ENCODE measurements at places on chromosomes 12 and 14.

- DNase-seq = no peak
Measured at GRCh38 chr12:19643635-19644034, 204.3 kb downstream of the AEBP2 start.

- peak; percentile 90 for DNase-seq
Measured at GRCh38 chr12:84912198-84913128, at the start of gene SLC6A15. TSS of gene SLC6A15 (minus strand) at chr12:84912799. CDS start at chr12:84892120, 20,679 bp downstream.

DNA sequence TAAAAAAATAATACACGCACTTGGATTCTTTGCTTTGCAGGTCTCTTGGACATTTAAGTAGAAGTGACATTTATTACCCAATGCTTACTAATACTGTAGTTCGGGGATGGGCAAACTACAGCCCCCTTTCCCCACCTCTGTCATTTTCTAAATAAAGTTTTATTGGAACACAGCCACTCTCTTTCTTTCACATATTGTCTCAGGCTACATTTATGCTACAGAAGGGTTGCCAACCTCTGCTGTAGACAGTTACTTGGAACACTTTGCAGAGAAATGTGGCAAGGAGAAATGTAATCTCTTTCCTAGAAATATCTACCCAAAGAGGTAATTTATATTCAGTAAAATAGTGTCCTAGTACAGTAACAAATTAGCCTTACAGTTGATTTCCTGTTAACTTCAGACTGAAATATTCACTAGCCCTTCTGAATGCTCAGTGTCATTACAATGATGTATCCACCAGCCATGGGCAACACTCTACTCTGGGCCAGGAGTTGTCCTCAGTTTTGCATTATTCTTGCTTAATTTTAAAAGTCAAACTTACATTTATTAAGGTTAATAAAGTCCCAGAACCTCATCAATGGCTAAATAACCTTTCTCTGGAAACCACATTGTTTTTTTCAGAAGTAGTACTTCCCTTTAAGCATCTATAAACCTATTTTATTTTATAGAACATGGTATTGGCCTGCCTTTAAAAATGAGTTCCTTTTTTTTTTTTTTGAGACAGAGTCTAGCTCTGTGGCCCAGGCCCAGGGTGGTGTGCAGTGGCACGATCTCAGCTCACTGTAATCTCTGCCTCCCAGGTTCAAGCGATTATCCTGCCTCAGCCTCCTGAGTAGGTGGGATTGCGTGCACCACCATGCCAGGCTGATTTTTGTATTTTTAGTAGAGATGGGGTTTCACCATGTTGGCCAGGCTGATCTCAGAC is 269.6 kb upstream of the AMIGO2 start:
- DNase-seq = no peak

DNA sequence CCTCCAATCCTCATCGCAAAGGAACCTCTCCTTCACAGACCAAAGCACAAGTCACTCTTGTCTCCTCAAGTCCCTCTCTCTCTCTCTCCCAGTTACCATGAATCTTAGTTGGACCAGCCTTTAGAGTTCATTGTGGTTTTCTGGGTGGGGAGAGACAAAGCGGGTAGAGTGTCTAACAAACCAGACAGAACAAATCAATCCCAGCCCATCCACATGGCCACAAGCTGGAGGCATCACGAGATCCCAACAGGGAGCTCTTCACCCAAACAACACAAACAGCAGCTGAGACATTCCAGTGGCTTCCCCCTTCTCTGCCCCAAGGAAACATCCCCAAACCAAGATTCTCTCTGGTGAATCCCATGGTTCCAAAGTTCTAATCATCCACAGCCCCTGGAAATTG is 22.4 kb downstream of the ACTN1 start:
- no peak for DNase-seq

DNA sequence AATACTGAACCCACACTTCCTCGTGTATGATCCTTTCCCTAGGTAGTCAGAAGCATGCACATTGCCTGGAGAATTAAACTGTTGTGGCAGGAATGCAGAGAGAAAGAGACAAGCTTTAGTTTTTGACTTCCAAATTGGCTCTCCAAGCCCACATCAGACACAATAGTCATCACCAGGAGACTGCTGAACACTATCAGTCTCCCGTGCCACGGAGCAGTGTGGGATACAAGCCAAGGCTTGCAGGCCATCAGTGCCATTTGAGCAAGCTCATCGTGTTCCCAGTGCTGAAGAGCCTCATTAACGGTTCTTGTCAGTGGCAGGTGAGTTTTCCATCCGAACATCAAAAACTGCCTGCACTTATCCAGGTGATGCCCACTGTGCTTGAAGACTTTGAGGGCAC is 410.8 kb downstream of the NAV3 start:
- no peak for DNase-seq

- DNase-seq = no peak
Measured at GRCh38 chr14:64293976-64294671, at the start of gene ESR2. TSS of gene ESR2 (minus strand) at chr14:64294371. CDS start at chr14:64282985, 11,386 bp downstream.

DNA sequence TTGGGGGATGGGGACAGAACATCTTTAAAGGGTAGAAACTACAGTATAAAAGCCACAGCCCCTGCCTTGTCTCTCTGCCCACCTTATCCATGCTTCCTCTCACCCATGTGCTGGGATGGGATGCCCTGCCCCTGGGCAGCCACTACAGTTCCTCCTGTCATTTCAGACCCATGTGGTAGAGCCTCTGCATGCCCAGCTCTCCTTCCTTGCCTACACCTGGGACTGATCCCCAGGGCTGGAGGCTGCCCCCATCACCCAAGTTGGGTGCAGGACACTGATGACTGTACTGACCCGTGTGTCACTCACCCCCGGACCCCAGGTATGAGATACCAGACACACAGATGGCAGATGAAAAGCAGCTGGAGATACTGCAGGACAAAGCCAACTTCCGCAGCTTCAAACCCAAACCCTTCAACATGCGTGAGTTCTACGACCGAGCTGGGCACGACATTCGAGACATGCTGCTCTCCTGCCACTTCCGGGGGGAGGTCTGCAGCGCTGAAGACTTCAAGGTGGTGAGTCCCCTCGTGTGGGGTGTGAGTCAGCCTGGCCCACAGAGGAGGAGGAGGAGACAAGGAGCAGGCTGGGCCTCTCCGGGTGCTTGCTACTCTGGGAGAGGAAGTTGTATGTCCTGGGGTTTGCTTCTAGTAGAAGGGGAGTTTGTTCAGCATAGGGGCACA is 2.2 kb downstream of the ASIC1 start:
- no peak for DNase-seq

- DNase-seq = no peak
Measured at GRCh38 chr12:612293-612692, 51.0 kb downstream of the NINJ2 start.

- no peak for DNase-seq
Measured at GRCh38 chr14:50037852-50038251, 78.5 kb downstream of the VCPKMT start.

- no peak for DNase-seq
Measured at GRCh38 chr12:80829767-80830166, 108.0 kb downstream of the LIN7A start.

- peak; percentile 27 for DNase-seq
Measured at GRCh38 chr12:53696285-53696654, 20.4 kb upstream of the ATP5MC2 start.

DNA sequence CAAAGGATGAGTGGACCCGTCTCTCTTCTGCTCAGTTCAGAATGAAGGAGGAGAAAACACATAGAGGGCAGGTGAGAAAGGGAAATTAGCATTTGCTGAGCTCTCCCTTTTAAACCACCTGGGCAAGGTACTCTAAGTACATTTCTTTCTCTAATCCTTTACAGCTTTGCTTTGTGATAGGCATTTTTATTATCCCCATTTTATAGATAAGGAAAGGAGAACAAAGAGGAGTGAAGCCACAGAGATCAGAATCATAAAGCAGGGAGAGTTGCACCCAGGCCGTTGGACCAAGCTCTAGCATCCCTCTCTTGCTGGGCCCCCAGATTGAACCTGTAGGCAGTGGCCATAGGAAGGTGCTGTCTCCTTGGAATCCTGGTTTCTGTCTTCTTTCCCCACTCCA is 47.0 kb downstream of the VCPKMT start:
- no peak for DNase-seq

GRCh38 chr14:87494010-87494409 is 499.0 kb downstream of the GALC start:
- DNase-seq = no peak

GRCh38 chr14:69895109-69895508 is 15.9 kb downstream of the SMOC1 start:
- DNase-seq = no peak

DNA sequence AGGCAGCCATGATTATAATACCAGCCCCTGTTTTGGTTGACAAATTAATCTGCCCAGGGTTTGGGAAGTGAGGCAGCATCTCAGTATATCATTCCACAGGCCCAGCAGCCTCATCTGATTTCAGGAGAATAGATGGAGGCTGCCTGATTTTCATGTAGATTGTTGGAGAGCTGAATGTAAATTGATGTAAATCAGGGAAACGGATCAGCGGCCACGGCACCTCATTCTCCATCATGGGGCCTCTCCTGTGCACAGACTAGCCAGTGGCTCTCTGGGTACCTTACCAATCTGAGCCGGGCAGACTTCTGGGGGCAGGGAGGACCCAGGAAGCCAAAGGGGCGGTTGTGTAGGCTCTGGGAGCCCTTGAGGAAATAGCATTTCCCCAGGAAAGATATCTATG is 63.7 kb upstream of the GSC start:
- DNase-seq = no peak

GRCh38 chr12:50659260-50659659 is 104.6 kb upstream of the ATF1 start:
- DNase-seq = no peak

GRCh38 chr14:76687611-76688382 is 73.5 kb upstream of the VASH1 start:
- no peak for DNase-seq

DNA sequence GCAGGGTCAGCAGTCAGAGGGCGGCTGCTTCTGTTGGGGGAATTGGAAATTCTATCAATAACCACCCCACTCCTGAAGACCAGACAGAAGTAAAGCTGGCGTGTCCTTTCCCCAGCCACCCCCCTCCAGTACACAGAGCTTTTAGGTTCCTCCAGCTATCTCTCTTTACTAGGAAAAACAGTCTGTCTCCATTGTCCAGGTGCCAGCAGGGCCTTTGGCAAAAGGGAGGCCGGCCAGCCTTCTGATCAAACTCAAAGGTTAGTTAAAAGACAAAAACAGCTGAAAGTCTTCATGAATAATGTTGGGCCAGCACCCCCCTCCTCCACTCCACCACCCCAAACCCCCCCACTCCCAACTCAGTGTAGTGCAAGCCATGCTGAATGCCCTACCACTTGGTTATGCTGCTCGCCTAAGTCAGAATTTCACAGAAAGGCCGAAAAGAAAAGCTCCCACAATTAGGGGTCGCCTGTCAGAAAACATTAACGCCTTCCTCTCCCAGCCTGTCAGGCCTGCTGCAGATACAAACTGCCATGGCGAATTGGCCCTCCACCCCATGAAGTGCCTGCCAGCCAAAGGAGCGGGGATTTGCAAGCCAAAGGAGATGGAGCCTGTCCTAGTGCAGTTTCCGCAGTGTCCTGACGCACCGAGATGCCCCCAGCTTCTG is 8.9 kb downstream of the ASCL1 start:
- no peak for DNase-seq

GRCh38 chr14:90291699-90292098 is 35.3 kb downstream of the PSMC1 start:
- DNase-seq = no peak

DNA sequence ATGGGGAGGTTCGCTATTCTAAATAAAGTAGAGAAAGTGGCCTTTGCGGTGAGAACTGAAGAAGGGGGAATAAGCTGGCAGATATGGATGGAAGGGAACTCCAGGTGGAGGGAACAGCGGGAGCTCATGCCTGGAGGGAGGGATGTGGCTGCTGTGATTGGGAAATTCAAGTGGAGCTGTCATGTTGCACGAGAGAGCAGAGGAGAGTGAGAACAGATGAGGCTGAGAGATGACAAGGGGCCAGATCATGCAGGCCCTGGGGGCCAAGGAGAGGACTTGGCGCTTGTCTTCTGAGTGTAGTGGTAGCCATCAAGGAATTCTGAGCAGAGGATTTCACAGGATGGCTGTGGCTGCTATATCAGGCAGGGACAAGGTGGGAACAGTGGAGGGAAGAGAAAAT is 35.0 kb downstream of the TGFB3 start:
- no peak for DNase-seq

DNA sequence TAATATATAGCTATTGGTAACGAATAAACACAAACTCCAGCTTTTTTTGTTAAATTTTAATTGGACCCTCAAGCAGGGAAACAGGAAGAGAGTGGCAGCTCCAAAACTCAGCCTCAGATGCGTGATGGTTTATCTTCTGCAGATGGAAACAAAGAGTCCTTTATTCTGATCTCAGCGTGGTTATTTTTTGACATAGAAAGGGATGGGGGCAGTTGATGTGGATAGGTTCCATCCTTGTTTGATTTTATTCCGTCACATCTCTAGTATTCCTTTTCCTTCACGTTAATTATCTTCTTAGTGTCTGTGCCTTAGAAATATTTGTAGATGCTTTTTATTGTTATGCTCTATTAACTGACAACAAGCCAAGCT is 447.6 kb upstream of the SEL1L start:
- no peak for DNase-seq

DNA sequence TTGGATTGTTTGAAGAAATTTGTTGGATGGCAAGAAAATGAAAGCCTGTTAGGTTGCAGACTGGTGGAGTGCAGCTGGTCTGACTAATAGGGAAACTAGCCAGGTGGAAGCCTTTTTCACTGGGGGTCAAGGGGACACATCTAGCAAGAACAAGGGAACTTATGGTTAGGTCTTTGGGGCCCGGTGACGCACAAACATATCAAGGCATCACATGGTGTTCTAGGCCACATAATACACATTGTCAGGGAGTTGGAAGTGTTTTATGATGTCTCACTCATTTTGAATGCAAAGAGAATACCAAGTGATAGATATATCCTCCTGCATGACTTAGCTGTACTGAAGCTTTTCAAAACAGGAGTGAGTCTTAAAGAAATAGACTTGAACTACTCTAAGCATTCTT is 351.2 kb downstream of the KCNH5 start:
- no peak for DNase-seq

- DNase-seq = no peak
Measured at GRCh38 chr14:90573385-90574105, 176.7 kb downstream of the CALM1 start.

- no peak for DNase-seq
Measured at GRCh38 chr14:97080991-97081390, 283.8 kb downstream of the VRK1 start.

DNA sequence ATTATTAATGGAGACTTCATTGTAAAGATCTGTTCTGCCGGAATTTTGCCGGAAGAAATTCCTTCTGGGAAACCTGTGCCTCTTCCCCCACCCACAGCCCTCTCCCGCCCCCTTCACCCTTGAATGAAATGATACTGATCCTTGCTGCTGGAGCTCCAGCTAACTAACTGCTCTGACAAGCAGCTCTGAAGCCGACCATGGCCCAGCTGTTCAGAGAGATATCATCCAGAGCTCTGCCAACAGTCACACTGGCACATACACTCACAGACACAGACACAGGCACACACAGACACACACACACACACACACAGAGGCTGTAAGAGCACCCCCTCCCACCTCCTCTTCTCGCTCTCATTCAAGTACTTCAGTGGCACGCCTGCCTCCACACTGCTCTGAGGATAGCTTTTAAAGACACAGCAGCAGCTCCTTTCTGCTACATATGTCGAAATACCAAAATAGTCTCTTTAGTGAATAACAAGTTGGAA is 88.6 kb downstream of the R3HDM2 start:
- DNase-seq = peak; percentile 11

GRCh38 chr14:51563560-51563959 is 88.2 kb upstream of the FRMD6 start:
- DNase-seq = no peak
